NCI-H1092 (cell line): ENCODE measurements at places on chromosomes 4 and X.

DNA sequence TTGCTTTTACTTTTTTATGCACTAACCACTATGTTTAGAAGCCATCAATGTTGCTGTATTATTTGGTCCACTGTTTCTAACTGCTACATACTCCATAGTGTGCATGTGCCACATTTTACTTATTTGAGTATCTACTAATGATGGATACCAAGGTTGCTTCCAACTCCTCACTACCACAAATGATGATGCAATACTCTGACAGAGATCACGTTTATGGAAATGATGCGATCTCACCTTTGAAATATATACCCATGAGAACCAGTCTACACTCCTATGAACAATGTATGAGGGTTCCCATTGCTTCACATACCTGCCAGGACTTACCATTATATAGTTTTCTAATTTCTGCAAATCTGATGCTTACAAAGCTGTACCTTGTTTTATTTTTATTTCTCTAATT is 44.2 kb downstream of the HUWE1 start:
- DNase-seq, result no peak

DNA sequence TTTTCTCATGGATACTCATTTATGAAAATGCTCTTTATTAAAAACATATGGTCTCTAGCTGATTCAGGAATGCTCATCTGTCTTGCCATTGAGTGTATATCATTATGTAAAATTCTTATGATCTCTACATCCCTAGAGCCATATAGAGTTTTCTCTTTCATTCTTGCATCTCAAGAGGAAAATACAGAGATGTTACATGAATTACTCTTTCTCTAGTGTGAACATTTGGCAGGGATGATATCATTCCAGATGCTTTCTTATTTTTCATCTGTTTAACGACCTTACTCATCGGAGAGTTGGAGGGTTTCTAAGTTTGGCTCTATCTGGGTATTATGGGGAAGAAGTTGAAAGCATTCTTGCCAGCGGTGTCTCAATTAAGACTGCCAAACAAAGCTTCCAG is 202.9 kb upstream of the SLC7A11 start:
- DNase-seq, result no peak

DNA sequence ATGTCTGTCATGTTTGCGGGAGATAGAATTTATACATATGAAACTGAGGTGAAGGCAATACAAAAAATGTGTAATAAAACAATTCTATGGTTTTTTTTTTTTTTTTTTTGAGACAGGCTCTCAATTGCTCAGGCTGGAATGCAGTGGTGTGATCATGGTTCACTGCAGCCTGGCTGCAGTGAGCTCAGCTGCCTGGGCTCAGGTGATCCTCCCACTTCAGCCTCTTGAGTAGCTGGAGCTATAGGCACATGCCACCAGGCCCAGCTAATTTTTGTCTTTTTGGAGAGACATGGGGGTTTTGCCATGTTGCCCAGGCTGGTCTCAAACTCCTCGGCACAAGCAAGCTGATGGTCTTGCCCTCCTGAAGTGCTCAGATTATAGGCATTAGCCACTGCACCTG is 10.1 kb downstream of the RADX start:
- no peak for DNase-seq

GRCh38 chr4:79445371-79445781 is 37.3 kb upstream of the GK2 start:
- peak; percentile 67 for DNase-seq

GRCh38 chr4:144645631-144646522 is at the start of gene HHIP:
HHIP (plus strand) TSS chr4:144646156; CDS start chr4:144646676, 520 bp downstream.
- no peak for DNase-seq
